T-helper 2 cell treated with Interferon-gamma antibody and Interleukin-4, amounts not matched to agents 5 μg/mL and 100 μg/mL, for 36 hours (primary cell): ENCODE measurements at places on chromosomes 16 and 17.
A peak's percentile ranks its signal among the peaks of the same experiment; 100 is the strongest.

DNA sequence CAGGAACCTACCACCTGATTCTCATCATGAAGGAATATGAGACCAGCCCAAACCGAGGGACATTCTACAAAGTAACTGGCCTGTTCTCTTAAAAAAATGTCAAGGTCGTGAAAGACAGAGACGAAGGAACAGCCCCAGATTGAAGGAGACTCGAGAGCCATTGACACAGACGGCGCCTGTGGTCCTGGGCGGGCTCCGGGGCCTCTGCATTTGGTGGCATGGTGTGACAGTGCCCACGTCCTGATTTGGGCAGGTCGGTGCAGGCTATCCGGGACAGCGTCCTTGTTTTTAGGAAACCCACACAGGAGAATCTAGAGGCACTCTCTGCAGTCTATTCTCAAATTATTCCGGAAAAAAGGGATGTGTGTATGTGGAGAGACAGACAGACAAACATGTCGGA lies 64.1 kb downstream of the ADCY9 start:
- no peaks in the 10 kb centered on the region for H3K36me3 ChIP-seq
- H3K27ac ChIP-seq: no peak overlapping the region
- DNase-seq: no peak
- H3K4me1 ChIP-seq: no peaks in the 10 kb centered on the region

- DNase-seq: no peak
- H3K36me3 ChIP-seq: no peaks in the 10 kb centered on the region
- H3K27me3 ChIP-seq: peaks cover 4% of the 10 kb centered on the region
- H3K4me1 ChIP-seq: no peaks in the 10 kb centered on the region
These were observed 92.2 kb downstream of the TNFRSF13B start for GRCh38 chr17:16879686-16880085.

- no peaks in the 10 kb centered on the region for H3K36me3 ChIP-seq
- no peaks in the 10 kb centered on the region for H3K4me1 ChIP-seq
- H3K27me3 ChIP-seq: peaks cover 7% of the 10 kb centered on the region
These were observed 99.8 kb upstream of the TBX2 start for GRCh38 chr17:61299517-61300513.

- H3K4me3 ChIP-seq: no peak overlapping the region
- H3K27ac ChIP-seq: no peak overlapping the region
- H3K36me3 ChIP-seq: no peaks in the 10 kb centered on the region
These were observed 224.9 kb downstream of the TANC2 start for GRCh38 chr17:63190821-63191370.

DNA sequence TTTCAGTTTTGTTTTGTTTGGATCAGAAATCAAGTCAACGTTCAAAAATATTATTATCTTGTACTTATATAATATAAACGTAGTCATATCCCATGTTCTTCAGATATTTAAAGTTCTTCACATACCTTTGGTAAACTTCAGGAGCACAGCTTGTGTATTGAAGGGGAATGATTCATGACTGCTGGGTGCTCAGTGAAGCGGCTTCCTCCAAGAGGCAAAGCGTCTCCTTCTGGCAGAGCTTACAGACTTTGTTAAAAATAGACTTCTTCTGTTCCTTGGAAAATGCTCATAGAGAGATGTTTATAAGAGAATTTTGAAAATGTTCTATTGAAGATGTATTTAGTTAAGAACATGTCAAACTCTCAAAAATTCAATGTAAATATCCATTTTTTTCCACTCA lies 155.6 kb upstream of the CNTNAP4 start:
- H3K4me3 ChIP-seq: no peak overlapping the region
- H3K4me1 ChIP-seq: no peaks in the 10 kb centered on the region
- no peak overlapping the region for H3K27ac ChIP-seq
- H3K27me3 ChIP-seq: no peaks in the 10 kb centered on the region
- no peaks in the 10 kb centered on the region for H3K36me3 ChIP-seq

- H3K27ac ChIP-seq: no peak overlapping the region
- no peaks in the 10 kb centered on the region for H3K36me3 ChIP-seq
- peaks cover 17% of the 10 kb centered on the region for H3K27me3 ChIP-seq
- peaks cover 19% of the 10 kb centered on the region for H3K4me1 ChIP-seq
These were observed 28.7 kb upstream of the MMD start for GRCh38 chr17:55450232-55450825.

DNA sequence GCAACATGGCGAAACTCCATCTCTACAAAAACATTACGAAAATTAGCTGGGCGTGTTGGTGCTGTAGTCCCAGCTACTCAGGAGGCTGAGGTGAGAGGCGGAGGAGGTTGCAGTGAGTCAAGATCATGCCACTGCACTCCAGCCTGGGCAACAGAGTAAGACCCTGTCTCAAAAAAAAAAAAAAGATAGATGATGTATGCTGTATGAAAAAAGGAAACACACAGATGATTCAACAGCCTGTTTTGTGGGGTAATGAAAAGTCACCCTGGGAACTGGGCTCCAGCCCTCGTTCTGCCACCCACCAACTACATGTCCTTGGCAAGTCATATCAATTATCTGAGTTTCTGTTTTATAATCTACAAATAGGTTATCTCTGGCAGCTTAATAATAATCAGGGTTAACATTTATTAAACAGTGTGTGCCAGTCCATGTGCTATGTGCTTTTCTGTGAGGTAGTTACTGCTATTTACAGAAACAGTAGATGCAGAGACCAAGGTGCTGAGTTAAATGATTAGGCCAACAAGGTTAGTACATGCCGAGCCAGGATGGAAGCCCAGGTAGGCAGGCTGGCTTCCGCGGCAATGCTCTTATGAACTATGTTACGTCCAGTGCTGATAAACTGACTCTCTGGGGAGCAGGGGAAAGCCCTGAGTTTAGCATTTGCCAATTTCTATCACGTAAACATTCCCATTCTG lies 1.1 kb downstream of the G6PC1 start:
- DNase-seq: no peak
- no peak overlapping the region for H3K4me3 ChIP-seq
- peaks cover 8% of the 10 kb centered on the region for H3K27me3 ChIP-seq
- no peaks in the 10 kb centered on the region for H3K36me3 ChIP-seq

GRCh38 chr17:40825599-40825998 lies 3.2 kb upstream of the KRT10 start:
- H3K27me3 ChIP-seq: no peaks in the 10 kb centered on the region
- DNase-seq: no peak
- no peak overlapping the region for H3K27ac ChIP-seq
- peaks cover 4% of the 10 kb centered on the region for H3K36me3 ChIP-seq

- no peaks in the 10 kb centered on the region for H3K36me3 ChIP-seq
- H3K27me3 ChIP-seq: peaks cover 19% of the 10 kb centered on the region
- no peak for DNase-seq
- H3K4me1 ChIP-seq: peaks cover 1% of the 10 kb centered on the region
- no peak overlapping the region for H3K27ac ChIP-seq
These were observed 2.0 kb downstream of the RGS11 start for GRCh38 chr16:273547-274421.

- no peak overlapping the region for H3K4me3 ChIP-seq
- no peaks in the 10 kb centered on the region for H3K4me1 ChIP-seq
- H3K27me3 ChIP-seq: peaks cover 23% of the 10 kb centered on the region
- H3K27ac ChIP-seq: no peak overlapping the region
These were observed 5.8 kb upstream of the MEIOB start for GRCh38 chr16:1877804-1878203.

GRCh38 chr17:69012895-69013805 lies 47.6 kb downstream of the ABCA9 start:
- H3K4me1 ChIP-seq: no peaks in the 10 kb centered on the region
- H3K27me3 ChIP-seq: no peaks in the 10 kb centered on the region
- no peak overlapping the region for H3K4me3 ChIP-seq
- no peak for DNase-seq

- no peaks in the 10 kb centered on the region for H3K27me3 ChIP-seq
- H3K4me3 ChIP-seq: no peak overlapping the region
- peaks cover 2% of the 10 kb centered on the region for H3K36me3 ChIP-seq
- no peak for DNase-seq
- no peak overlapping the region for H3K27ac ChIP-seq
These were observed 6.0 kb upstream of the RPH3AL start for GRCh38 chr17:358491-359151.

GRCh38 chr16:21161211-21161610 lies 2.7 kb downstream of the LDAF1 start:
- no peaks in the 10 kb centered on the region for H3K27me3 ChIP-seq
- no peak for DNase-seq
- peaks cover 19% of the 10 kb centered on the region for H3K4me1 ChIP-seq
- no peak overlapping the region for H3K4me3 ChIP-seq
- peaks cover 12% of the 10 kb centered on the region for H3K36me3 ChIP-seq

DNA sequence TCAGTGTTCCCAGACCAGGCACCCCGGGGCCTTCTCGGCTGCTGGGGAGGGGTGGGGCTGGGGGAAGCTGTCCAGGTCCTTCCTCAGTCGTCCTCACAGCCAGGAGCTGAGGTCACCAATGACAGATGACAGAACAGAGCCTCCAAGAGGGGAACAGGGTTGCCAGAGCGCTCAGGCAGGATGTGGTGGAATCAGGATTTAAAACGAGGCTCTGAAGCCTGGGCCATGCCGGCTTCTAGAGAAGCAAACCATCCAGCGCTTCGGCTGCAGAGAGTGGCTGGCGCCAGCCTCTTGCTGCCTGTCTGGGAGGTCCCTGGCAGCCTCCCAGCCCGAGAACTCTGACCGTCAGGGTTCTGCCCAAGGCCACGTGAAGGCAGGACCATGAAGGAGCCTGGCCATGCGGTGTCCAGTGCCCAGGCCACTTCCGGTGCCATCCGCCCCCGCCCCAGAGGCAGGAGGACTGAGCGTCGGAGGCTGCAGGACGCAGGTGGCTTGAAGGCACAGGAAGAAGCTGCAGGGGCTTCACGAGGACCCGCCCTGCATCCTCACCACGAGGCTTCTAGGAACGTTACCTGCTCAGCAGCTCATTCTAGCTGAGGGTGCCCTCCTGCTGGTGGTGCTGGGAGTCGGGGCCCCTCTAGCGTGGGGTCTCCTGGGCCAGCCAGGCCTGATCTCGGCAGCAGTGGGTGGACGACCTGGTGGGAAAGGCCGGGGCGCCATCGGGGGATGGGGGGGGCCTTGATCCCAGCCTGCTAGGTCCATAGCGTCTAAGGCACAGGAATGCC lies 78.5 kb downstream of the KLHDC4 start:
- no peak overlapping the region for H3K27ac ChIP-seq
- H3K36me3 ChIP-seq: no peaks in the 10 kb centered on the region
- peaks cover 2% of the 10 kb centered on the region for H3K4me1 ChIP-seq
- H3K27me3 ChIP-seq: no peaks in the 10 kb centered on the region
- no peak overlapping the region for H3K4me3 ChIP-seq
- DNase-seq: no peak

GRCh38 chr17:10276436-10276835 lies 78.0 kb upstream of the GAS7 start:
- H3K27me3 ChIP-seq: no peaks in the 10 kb centered on the region
- no peaks in the 10 kb centered on the region for H3K36me3 ChIP-seq
- H3K4me1 ChIP-seq: no peaks in the 10 kb centered on the region
- no peak overlapping the region for H3K4me3 ChIP-seq

DNA sequence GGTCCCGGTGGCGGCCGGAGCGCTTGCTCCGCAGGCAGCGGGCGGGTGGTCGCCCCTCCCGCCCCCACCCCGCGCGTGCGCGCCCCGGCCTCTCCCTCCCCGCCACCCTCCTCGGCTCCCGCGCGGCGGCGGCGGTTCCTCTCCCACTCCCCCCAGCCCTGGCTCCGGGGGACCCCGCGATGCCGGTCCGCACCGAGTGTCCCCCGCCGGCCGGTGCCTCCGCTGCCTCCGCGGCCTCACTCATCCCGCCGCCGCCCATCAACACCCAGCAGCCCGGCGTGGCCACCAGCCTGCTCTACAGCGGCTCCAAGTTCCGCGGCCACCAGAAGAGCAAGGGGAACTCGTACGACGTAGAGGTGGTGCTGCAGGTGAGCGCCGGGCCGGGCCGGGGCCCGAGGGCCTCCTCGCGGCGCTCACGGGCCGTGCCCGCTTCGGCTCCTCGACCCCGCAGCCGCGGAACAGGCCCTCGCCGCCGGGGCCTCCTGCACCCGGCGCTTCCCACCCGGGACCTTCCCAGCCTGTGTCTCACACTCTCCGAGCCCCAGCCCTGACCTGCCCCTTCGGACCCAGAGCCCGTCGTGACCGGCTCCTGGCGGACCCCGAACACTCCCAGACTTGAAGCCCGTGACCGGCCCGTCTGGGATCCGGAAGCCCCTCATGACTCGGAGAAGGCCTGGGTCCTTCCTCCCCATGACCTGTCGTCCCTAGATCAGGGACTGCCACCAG lies 490 bp downstream of the GID4 start:
- H3K4me1 ChIP-seq: peaks cover 33% of the 10 kb centered on the region
- H3K27ac ChIP-seq: peak overlapping the region; percentile 97
- peak overlapping the region; percentile 98 for H3K4me3 ChIP-seq
- peaks cover 6% of the 10 kb centered on the region for H3K36me3 ChIP-seq
- DNase-seq: peak; percentile 9

- H3K4me3 ChIP-seq: no peak overlapping the region
- H3K36me3 ChIP-seq: no peaks in the 10 kb centered on the region
- no peak for DNase-seq
These were observed 173.7 kb downstream of the HS3ST3B1 start for GRCh38 chr17:14474591-14474990.

DNA sequence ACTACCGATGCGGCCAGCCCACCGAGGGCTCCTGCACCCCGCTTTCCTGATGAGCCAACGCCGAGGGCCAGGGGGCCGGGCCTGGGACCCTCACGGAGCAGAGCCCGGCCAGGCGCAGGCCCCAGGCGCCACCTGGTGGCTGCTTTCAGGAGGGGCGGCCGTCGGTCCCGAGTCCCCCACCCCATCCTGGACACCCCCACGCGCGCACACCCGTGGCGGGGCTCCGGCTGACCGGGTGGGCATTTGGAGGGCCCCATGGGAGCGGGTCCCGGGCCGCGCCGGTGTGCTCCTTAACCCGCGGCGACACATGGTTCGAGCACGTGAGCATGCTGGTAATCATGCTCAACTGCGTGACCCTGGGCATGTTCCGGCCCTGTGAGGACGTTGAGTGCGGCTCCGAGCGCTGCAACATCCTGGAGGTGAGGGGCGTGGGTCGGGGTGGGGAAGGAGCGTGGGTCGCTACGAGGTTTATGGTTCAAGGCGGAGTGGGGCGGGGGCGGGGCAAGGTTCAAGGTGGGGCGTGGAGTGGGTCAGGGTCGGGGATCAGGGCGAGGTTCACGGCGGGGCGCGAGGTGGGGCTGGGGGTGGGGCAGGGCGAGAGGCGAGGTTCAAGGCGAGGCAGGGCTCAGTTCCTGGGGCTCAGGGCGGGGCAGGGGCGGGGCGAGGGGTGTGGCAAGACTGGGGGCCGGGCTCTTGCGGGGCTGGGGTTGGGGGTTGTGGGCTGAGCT lies 30.2 kb downstream of the TPSG1 start:
- no peaks in the 10 kb centered on the region for H3K4me1 ChIP-seq
- H3K27me3 ChIP-seq: no peaks in the 10 kb centered on the region
- no peak overlapping the region for H3K27ac ChIP-seq
- H3K36me3 ChIP-seq: no peaks in the 10 kb centered on the region
- no peak for DNase-seq

GRCh38 chr16:59733321-59733720 lies 999.2 kb upstream of the GOT2 start:
- no peak overlapping the region for H3K27ac ChIP-seq
- H3K4me3 ChIP-seq: no peak overlapping the region
- DNase-seq: no peak
- no peaks in the 10 kb centered on the region for H3K27me3 ChIP-seq

DNA sequence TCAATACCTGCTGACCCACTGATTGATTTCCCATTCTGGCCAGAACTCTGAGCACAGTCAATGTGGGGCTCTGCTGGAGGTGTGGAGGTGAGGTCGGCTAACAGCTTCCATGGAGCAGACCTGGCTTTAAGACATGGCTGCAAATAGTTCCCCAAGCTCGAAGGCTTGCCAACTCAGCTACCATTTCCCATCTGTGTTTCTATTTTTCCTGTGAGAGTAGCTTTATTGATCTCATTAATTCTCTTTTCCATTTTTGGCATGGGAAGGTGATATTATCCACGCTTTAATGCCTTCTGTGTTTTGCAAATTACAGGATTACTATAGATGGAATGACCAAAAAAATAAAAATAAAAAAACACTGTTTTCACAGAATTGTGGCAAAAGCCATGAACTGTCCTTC lies 151.6 kb upstream of the XYLT1 start:
- H3K27ac ChIP-seq: no peak overlapping the region
- no peak for DNase-seq
- H3K27me3 ChIP-seq: peaks cover 5% of the 10 kb centered on the region
- H3K4me3 ChIP-seq: no peak overlapping the region
